Stimulated activated naive B cell treated with anti-CD40 and anti-IgM and Interleukin-4, amounts not matched to agents 10 μg/mL and 1 μg/mL and 100 μg/mL, for 72 hours (primary cell): ENCODE measurements at places on chromosomes 7 and 10.

DNA sequence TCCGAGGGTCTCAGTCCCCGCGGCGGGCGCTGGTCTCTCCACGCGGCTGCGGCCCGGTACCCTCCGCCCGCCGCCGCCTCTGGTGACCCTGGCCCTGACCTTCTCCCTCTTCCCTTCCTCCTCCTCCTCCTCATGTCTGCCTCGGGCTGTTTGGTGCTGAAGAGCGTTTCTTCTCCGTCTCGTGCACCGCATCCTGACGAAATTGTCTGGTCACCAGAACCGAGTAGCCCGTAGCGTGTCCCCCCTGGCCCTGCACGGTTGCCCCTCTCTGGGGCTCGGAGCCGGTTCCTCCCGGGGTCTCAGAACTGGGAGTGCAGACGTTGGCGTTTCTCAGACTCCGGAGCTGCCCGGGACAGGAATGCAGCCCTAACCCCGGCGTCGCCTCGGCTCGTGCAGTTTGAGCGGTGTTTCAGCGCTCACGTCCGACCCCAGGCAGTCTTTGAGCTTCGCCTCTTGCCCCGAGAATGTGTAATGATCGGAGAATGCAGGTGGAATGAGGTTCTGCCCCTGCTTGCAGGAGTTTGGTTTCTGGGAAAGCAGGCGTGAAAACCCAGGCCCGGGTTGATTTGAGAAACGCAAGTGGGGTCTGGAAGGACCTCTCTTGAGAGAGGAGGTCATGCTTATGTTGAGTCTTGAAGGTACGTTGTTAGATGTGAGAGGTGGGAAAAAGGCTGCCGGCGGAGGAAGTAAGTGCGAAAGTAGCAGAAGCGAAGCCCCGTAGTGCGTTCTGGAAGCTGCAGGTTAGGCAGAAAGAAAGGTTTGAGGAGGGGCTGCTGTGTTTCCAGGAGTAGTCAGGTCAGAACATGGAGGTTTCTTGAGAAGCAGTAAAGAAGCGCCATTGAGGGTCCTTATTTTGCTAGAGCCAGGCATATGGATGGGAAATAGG is 743 bp downstream of the RBM17 start:
- peak; percentile 12 for DNase-seq

DNA sequence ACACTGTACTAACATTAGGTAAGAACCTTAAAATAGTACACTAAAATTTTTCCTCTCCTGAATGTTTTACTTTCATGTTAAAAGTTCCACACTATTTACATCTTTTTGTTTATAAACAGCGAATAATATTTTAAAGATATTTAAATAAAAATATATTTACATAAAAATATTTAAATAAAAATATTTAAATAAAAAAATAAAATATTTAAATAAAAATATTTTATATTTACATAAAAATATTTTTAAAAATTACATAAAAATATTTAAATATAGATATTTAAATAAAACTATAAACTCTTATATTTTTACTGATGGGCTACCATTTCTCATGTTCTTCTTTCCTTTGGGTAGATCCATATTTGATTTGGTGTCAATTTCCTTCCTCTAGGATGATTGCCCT is 619.0 kb downstream of the ANKRD7 start:
- DNase-seq, result no peak

GRCh38 chr10:6068422-6068821 is 6.3 kb upstream of the IL2RA start:
- peak; percentile 66 for DNase-seq

DNA sequence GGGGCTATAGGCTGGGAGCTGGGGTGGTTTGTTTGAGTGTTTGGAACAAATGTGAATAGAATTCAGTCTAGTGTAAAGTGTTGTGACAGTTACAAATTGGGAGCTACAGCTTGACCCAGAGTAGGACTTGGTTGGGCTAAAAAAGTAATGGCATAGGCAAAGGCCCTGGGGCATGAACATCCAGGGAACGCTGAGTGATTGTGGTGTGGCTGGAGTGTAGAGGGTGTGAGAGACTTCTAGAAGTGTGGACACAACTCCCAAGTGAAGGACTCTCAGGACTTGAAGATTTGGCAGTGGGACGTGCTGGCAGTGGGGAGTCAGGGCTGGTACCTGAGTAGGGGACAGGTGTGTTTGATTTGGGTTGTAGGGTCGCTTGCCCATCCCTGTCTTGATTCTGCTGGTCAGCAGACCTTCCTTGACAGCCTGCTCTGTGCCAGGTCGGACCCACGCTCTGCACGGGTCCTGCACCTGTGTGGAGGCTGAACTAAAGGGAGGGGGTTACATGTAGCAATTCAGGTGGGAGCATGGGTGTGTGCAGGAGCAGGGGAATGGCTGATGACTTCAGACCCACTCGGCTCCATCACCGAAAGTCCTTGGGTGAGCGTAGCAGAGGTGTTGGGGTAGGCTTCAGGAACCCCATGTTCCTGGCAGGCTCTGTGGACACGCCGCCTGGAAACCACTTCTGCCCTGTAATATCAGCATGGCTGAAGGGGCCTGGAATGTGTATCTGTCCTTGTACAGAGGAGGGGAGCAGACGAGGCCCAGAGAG is 43.3 kb downstream of the ZMIZ1 start:
- no peak for DNase-seq

DNA sequence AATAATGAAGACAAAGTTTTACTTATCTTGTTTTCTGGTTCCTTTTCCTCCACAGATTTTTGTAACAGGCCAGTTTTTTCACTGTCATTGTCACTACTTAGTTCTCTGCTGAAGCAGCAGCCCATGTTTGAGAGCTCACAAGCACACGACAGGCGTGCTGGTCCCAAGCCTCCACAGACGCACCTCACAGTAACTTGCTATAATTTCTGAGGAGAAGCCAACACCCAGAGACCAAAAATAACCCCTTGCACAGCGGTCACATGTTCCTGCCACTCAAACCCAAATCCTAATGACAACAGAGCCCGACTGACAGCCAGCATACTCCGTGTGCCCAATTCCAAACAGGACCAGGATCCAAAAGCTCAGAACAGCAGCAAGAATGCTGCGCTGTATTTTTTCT is 58.5 kb downstream of the LARP4B start:
- no peak for DNase-seq

DNA sequence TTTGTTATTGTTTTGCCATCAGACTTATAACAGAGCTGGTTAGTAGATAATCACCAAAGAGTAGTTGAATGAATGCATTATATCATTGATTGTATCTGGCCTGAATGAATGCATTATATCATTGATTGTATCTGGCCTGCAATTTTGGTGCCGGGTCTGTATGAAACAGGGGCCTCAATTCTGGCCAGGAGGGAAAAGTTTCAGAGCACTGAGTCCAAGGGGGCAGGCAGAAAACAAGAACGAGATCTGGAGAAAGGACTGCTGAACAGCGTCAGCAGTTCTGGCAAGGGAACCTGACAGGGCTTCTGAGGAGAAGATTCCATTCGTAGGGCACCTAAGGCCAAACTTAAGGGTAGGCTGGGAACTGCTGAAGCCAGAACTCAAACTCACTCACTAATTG is 128.0 kb downstream of the SEMA3C start:
- no peak for DNase-seq

GRCh38 chr10:19077276-19077675 is 28.7 kb downstream of the MALRD1 start:
- no peak for DNase-seq

- no peak for DNase-seq
Observed at GRCh38 chr7:5625938-5626337, 155.5 kb downstream of the RNF216 start.

GRCh38 chr10:114174695-114175188 is 739 bp upstream of the CCDC186 start:
- no peak for DNase-seq

GRCh38 chr7:81161451-81162075 is 242.7 kb upstream of the SEMA3C start:
- DNase-seq, result no peak

GRCh38 chr7:69399401-69399800 is 198.9 kb upstream of the AUTS2 start:
- no peak for DNase-seq

DNA sequence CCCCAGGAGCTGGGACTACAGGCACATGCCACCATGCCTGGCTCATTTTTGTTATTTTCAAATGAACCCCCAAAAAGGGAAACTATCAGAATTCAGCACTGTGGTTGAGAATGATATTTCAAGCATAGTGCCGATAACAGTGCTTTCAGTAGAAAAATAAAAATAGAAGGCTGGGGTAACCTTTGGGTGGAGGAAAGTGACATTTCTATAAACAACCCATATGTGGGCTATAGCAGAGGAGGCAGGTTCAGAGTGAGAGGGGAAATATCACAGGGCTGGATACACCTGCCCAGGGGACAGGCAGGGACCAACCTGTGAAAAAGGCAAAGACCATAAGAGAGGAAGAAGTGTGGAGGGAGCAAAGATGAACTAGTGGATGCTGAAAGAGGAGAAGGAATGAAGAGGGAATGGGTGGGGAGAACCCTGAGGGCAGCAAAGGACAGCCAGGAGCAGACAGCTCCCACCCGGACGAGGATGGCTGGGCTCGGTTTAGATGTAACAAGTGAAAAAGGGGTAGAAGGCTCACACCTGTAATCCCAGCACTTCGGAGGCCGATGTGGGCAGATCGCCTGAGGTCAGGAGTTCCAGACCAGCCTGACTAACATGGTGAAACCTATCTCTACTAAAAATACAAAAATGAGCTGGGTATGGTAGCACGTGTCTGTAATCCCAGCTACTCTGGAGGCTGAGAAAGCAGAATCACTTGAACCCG is 56.5 kb downstream of the MAP3K8 start:
- peak; percentile 46 for DNase-seq

DNA sequence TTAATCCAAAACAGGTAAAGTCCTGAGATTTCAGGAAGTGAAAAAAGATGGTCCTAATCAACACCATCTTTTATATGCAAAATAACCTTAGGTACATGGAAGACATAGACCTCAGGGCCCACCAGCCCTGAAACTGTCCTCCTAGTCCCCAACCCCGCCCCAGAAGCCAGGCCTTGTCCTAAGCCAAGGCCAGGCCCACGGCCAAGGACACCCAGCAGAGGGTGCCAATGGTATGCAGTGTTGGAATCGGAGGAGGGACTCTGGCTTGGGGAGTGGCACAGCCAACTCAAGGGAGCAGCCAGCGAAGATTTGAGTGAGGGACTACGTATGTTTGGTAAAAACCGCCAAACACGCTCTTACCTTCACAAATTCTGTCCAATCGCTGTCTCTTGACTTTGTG is 96.7 kb downstream of the ZRANB1 start:
- DNase-seq, result no peak

DNA sequence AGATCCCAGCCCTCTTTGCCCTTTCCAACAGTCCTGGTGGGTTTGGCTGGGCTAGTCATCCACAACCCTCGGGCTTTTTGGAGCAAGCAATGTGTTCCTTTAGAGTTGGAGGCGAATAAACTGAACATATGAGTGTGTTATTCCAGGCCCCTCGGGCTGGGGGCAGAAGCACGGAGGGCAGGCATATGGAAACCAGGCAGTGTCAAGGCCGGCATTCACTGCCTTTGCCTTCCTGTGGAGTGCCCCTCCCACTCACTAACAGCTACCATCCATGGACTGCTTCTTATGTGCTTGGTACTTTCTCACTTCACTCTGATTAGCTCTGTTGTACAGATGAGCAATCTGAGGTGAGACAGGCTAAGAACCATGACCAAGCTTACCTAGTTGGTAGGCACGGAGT is 53.9 kb upstream of the EFCAB10 start:
- no peak for DNase-seq
